ENCODE measurements at places on chromosomes 4 and X.

DNA sequence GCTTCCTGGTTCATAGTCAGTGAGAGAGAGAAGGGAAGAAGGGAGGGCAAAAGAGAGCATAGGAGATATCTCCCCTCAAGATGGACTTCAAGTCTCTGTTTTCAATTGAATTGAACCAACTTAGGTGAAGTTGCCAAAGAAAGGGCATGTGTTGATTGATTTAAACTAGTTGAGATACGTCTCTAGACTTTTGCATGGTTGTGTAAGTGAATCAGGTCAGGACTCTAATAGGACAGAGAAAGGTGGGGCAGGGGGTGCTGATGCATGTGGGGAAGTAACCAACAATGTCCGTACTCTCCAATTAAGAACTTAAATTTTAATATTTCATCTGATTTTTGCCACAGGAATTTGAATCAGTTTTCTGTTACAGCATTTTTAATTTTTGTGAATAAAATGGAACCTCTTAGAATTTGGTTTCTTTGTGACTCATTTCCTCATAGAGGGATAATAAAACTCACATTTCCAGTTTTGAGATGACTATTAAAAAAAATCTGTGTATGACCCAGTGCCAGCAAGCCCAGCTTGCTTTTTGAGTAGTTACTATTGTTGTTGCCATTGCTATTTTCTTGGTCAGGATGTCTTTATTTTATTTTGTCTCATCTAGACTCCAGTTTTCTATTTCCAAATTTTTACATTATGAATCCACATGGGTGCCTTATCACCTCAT, 37.3 kb downstream of the SLIT2 start:
- DNase-seq: peak; percentile 52

- no peak for DNase-seq
Measured at GRCh38 chr4:79364061-79364460, 38.2 kb upstream of the NAA11 start.

GRCh38 chr4:158016511-158016910, 156.3 kb downstream of the GASK1B start:
- DNase-seq: peak; percentile 22

DNA sequence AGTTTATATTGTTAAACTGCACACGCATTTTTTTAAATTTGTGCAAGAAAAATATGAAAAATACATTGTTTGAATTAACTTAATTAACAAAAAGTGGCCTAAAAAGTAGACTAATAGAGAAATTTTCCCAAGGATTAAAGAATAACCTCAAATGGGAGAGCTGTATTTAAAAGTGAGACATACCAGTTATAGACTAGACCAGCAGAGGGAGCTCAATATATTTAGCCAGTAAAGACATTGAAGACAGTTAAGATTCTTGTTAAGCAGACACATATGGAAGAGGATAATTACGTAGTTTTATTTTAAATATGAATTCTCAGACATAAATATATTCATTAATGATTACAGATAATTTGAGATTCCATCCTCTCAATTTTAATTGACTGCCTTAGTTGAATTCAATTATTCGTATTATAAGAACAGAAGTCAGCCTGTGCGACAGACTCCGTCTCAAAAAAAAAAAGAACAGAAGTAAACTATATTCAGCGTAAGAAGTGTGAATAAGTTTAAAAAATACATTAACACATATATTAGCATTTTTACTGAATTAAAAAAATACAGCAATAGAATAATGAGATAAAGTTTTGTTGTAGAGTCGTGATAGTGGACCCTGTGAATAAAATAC, 64.8 kb downstream of the GLRA3 start:
- DNase-seq: peak; percentile 53

- DNase-seq: no peak
Measured at GRCh38 chr4:170868170-170868569, 778.4 kb upstream of the AADAT start.

DNA sequence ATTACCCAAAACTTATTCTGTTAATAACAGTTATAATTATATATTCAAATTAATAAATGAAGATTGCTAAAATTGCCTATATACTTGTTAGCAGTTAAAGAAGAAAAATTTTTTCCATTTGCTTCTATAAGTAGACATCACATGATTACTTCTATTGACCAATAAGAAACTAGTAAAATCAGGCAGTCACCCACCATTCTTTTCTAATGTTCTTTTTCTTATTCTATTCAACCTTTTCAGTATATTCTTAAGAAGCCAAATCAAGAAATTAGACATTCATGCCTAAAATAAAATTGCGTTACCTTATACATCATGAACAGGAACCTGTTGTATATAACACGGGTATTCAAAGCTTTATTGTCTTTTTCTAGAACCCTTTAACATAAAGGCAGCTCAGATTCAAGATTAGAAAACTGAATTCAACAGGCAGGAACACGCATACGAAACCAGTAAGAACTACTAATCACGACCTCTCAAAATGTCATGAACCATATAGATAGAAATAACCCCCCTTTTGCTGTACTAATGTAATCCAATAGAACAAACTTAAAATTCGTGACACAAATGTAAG, 568.1 kb upstream of the DIPK2B start:
- DNase-seq: no peak

DNA sequence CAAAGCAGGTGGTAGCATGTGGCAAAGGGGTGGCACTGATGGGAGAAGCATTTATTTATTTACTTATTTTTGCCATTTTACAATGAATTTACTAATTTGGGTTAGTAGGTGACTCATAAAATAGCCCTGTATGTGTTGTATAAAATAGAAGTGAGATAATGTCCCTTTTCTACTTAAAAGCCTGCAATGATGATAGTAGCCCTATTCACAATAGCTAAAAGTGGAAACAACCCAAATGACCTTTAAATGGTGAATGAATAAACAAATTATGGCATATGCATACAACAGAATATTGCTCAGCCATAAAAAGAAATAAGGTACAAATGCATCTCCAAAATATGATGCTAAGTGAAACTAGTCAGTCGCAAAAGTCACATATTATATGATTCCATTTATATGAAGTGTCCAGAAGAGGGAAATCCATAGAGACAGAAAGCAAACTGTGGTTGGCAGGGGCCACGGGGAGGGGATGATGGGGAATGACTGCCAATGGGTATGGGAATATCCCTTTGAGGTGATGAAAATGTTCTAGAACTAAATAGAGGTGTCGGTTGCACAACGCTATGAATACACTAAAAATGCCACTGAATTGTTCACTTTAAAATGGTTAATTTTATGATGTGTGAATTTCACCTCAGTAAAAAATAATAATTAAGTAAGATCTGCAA, 35.8 kb upstream of the FAM9C start:
- no peak for DNase-seq

Data from fibroblast of skin of scalp (primary cell).